ENCODE measurements at places on chromosomes 11 and 22. TPM values are rescaled to one million over a fixed set of nuclear protein-coding genes. Genes with fewer than 3 reads are reported as not detected.

The NEU3 gene
- 4.3 TPM for polyA plus RNA-seq

The MAP6 gene
- polyA plus RNA-seq, result 4.4 TPM

The MS4A8 gene
- polyA plus RNA-seq, result 2.3 TPM

The PKDREJ gene
- not detected for polyA plus RNA-seq

The SCGB1D2 gene
- not detected for polyA plus RNA-seq

The FOLR1 gene
- polyA plus RNA-seq, result 13.4 TPM

The GDPD4 gene
- 1.1 TPM for polyA plus RNA-seq

The OR8B4 gene
- not detected for polyA plus RNA-seq

The SAA4 gene
- 75.6 TPM for polyA plus RNA-seq

GRCh38 chr11:119873761-119874421 lies 144.9 kb upstream of the NECTIN1 start:
- DNase-seq, result no peak

GRCh38 chr22:47460861-47461260 lies 698.4 kb downstream of the TBC1D22A start:
- DNase-seq, result no peak

GRCh38 chr22:19291218-19291579 lies 320 bp downstream of the CLTCL1 start:
- peak; percentile 63 for DNase-seq

GRCh38 chr11:110311783-110312579 lies 15.6 kb upstream of the RDX start:
- no peak for DNase-seq

GRCh38 chr22:37427135-37427710 lies at the start of gene ELFN2:
TSS of gene ELFN2 (minus strand) at chr22:37427479. CDS start at chr22:37375534, 51,945 bp downstream.
- DNase-seq, result peak; percentile 51

DNA sequence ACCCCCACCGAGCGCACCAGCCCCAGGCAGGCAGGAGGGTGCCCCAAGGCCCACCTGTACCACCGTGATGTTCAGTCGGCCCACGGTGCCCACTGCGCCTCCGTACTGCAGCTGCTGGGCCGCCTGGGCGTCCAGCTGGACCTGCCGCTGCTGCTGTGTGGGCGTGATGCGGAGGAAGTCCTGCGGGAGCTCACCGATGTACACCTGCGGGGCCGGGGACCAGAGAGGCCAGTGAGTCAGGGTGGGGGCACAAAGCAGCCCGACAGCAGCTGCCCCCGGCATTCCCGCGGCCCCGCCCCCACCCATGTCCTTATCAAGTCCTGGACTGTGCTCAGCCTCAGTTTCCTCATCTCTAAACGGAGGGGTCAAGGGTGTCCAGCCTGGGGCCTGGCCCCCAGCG lies 13.8 kb downstream of the TOLLIP start:
- DNase-seq, result no peak

GRCh38 chr11:72224564-72225410 lies at the start of gene INPPL1:
TSS of gene INPPL1 (plus strand) at chr11:72224767. CDS start at chr11:72224985, 218 bp downstream.
- peak; percentile 87 for DNase-seq

- no peak for DNase-seq
Measured at GRCh38 chr22:23187211-23187610, 6.9 kb downstream of the BCR start.

DNA sequence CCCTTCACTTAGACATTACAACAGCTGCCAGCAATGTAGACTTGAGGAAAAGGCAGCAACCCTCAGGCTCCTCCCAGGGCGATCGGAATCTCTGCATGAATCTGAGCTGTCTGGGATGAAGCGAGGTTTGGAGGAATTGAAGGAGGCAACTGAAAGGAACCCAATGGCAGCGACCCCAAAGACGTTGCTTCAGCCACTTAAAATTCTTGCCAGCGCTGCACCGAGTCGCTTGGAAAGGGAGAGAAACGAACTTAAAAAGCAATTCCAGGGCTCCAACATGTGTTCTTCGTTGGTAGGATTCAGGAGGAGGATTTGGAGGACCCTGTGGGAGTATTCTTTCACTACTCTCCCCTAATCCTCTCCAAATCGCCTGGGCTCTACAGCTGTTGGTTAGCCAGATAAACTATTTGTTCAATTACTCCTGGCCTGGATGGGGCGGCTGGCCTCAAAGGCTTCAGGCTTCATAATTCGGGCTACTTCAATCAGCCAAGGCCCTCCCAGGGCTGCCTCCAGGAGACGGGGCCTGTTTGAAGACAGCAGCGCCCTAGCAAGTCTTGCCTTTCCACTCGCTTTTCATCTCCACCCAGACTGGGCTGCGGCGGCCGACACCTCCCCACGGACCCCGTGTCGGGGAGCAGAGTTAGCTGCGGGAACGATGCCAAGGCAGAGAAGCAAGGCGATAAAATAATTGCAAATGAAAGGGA lies 72.4 kb upstream of the TMEM45B start:
- DNase-seq, result no peak

DNA sequence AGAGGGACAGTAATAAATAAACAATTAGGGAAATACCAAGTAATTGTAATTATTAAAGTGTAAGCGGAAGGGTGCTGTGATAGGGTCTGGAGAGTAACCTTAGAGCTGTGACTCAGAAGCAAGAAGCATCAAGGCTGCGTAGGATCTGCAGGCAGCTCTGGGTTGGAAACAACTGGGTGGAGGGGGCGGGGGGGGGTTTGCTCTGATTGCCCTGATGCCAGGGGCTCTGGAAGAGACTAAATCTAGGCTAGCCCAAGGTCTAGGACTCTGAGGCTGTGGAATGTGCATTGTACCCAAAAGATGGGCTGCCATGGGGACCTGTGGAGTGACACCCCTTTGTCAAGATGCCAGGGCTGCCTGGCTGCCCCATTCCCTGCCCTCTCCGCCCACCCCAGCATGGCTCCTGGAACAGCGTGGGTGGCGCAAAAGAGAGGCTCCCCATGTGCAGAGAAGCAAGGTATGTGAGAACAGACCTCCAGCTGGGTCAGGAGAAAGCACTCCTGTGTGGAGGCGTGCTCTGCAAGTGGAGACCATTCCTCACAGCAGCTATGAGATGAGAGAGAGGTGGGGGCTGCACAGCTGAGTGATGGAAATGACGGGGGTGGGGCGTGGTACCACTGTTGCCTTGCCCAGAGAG lies 101.1 kb upstream of the CRYBB3 start:
- DNase-seq, result no peak

DNA sequence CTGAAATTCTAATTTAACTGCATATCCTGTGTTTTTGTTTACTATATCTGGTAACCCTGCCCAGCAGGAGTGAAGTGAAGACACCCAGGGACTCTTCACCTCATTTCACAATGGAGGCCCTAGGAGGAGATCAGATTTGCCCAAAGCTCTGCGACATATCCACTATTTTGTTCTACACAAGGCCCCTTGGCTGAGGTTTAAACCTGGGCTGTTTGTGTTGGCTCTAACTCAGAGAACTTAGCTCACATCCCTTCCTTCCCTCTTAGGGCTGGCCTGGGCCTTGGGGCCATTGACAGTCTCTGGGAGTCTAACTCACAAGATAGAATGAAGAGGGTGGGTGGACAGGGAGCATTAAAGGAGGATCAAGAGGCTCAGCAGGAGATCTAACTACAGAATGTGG lies 8.2 kb upstream of the PLA2G3 start:
- DNase-seq, result no peak

DNA sequence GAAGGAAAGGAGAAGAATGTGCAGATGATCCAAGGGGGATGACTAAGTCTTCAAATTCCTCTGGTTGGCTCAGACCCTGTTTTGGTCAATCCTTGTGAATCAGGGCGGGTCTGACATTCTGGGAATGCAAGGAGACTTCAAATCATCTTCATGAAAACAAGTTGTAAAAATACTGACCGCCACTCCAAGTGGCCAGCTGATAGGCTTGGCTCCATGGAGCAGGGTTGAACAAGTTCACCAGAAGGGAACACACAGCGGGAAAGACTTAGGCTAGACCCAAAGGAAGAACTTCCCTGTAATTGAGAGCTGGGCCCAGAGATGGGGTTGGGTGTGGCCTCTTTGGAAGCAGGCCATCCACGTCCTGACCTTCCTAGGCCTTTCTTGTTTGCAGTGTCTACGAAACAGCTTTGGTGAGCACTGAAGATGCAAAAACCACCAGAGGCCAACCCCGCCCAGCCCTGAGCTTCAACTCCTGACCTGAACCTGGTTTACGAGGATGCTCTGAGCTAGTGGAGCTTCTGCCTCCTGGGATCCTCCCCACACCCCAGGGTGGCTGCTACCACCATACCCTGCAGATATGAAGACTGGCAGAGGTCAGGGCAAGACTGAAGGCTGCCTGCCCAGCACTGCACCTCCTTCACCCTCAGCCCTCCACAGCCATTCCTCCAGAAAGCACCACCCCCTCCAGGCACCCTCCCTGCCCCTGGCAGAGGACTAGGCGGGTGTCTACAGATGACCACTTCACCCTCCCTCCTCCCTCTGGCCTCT lies 26.1 kb downstream of the GDPD5 start:
- DNase-seq, result no peak

GRCh38 chr11:56911312-56911711 lies 77.4 kb upstream of the OR5AK2 start:
- no peak for DNase-seq

DNA sequence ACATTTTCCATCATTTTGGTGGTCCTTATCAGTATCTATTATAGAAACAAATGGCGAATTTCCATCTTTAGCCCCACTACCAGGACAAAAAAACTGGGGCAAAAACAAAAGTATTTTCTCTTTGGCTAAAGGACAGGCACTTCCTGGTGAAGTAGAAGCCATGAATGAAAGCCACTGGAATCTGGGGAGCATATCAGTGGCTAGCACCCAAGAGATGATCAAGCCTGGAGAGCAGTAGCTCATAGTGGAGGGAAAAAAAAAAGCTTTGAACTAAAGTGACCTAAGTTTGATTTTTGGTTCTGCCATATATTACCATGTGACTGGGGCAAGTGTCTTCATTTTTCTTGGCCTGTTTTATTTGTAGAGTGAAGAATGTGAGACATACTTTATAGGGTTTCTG lies 272.3 kb downstream of the GUCY1A2 start:
- no peak for DNase-seq

DNA sequence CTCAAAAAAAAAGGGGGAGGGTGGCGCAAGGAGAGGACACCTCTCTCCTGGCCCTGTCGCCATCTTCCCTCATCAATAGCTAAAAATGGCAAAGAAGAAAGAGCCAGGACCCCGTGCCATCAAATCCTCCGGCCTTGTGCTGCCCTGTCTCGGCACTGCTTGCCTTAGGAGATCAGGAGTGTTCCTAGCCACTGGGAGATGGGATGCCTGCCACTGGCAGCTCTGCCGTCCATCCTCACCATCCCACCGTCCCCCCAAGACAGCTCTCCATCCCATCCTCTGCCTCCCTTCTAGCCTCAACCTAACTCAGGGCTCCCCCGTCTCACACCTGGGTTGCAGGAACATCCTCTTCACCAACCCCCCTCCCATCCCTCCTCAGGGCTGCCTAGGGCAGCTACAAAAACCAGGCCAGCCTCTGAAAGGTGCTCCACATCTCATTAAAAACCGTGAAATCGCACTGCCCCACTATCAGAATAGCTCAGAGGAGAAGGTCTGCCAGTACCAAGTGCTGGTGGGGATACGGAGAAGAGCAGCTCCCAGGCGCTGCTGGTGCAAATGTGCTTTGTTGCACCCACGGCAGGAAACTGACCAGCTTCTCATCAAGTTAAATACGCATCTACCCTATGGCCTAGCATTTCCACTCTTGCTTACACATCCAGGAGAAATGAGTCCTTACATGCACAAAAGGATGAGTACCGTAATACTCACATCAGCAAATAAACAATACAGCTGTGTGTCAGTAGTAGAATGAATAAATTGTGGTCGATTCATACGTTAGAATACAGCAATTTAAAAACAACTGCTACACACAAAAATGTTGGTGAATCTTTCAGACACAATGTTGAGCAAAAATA lies 31.7 kb upstream of the GCAT start:
- DNase-seq, result no peak

DNA sequence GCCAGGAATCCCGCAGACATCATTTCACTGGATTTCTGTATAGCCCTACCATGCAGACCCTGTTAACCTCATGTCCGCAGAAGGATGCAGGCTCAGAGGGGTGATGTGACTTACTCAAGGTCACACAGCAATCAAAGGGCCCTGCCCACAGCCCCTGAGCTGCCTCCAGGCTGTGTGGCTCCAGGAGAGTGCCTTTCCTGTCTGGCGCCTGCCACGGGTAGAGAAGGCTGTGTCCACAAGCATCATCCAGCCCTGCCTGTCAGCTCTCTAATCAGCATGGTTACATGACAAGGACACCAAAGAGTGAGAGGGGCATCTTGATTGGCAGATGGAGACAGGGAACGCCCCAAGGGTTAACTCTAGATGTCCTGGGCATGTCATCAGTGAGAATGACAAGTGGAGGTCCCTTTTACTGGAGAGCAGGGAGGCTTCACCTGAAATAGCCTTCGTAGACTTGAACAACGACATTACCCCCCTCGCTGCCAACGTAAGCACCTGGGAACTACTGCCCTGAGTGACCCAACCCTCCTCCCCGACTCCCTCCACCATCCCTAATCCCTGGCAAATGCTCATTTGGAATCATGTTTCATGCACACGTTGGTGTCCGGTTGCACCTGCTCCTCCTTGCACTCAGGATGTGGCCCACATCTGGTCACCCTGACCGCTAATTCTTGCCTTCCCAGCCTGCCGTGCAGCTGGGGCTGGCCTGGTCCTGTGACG lies 6.9 kb downstream of the FGF19 start:
- DNase-seq, result no peak

GRCh38 chr22:29470159-29470855 lies 9.7 kb upstream of the NEFH start:
- peak; percentile 80 for DNase-seq

DNA sequence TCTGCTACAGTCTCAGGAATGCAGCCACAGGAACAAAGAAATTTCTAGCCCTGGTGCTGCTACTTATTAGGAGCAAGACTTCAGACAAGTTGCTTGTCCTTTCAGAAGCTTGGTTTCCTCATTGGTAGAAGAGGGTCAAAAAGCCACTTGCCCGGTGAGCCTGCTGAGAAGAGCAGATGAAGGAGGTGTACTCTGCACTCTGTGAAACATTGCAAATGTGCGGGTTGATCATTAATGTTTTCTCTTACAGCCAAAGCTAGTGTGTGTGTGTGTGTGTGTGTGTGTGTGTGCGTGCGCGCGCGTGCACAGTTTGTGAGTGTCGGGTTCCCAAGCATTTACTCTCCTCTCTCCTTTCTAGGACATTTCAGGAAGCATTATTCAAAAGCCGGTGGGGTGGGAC lies 86.3 kb upstream of the NNMT start:
- DNase-seq, result peak; percentile 75

- peak; percentile 79 for DNase-seq
Measured at GRCh38 chr11:63858628-63859550, 20.0 kb downstream of the MARK2 start.

DNA sequence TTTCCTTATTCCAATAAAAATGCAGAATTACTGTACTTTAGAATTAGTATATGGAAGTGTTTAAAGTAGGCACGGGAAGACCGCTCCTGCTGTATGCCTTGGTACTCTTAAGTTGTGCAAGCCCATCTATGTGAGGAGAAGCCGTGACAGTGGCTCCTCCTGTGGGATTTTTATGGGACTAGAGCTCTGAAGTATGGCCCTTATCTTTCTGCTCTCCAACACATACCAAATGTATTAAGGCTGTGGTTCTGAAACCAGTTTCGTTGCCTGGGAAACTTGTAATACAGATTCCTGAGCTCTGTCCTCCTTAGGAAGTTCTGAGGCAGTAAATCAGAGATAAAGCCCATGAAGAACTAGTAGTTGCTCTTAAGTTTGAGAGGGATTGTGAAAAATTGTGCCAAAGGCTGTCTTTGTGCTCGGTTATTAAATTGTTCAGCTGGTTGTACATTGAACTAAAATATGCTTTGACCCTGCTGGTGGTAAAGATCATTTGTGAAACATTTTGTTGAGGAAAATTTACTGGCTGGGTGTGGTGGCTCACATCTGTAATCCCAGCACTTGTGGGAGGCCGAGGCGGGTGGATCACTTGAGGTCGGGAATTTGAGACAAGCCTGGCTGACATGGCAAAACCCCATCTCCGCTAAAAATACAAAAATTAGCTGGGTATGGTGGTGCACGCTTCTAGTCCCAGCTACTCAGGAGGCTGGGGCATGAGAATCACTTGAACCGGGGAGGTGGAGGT lies 29.3 kb downstream of the RTN3 start:
- DNase-seq, result peak; percentile 83
